Activated B cell treated with CpG ODN at 0.5 μM for 24 hours (primary cell): ENCODE measurements at places on chromosomes 12 and 14. TPM values are rescaled to one million over a fixed set of nuclear protein-coding genes. Genes with fewer than 3 reads are reported as not detected.

The APOF gene
- not detected in 2 replicates for total RNA-seq

- no peak for DNase-seq
Measured at GRCh38 chr12:96876966-96877365, 30.1 kb upstream of the NEDD1 start.

DNA sequence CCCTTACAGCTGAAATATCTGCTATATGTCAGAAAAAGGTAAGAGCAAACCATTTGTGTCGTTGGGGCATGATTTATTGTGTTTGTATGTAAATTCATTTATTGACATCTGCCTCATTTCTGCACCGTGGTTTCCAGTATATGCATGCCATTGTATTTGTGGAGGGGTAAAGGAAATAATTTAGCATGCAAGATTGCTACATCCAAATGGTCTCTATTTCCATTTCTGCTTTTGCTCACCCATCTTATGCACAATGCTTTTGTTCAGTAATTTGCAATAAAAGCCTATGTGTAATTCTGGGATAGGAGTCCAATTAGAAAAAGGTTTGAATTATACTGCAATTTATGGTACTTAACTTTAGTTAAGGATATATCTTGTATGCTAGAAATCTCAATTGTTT lies 101.8 kb downstream of the UNC79 start:
- DNase-seq = no peak

DNA sequence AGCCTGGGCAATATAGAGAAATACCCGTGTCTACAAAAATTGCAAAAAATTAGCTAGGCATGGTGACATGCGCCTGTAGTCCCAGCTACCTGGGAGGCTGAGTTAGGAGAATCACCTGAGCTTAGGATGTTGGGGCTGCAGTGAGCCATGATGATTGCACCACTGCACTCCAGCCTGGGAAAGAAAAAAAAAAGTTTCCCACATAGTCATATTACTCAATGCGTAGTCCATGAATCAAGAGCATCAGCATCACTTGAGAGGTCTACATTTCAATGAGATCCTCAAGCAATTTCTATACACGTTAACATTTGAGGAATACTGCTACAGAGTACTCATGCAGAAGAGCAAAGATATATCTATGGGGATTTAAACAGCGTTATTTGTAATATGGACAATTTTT lies 5.2 kb upstream of the LRRC23 start:
- no peak for DNase-seq

DNA sequence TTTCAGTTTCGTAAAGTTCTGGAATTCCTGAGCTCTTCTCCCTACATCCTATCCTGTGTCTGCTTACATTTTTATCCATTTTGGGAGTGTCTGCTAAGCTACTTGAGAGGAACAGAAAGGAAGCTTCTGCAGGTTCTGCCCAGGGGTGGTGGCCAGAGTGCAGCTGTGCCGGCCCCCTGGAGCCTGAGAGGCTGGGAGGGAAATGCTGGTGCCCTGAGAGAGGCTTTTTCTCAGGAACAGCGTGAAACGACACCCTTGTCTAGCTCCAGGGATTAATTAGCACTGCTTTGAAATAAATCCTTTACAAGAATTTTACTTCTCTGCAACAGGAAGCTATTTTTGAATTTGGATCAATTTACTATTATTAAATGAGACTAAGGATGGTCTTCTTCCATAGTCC lies 165.4 kb downstream of the SLC15A5 start:
- no peak for DNase-seq

DNA sequence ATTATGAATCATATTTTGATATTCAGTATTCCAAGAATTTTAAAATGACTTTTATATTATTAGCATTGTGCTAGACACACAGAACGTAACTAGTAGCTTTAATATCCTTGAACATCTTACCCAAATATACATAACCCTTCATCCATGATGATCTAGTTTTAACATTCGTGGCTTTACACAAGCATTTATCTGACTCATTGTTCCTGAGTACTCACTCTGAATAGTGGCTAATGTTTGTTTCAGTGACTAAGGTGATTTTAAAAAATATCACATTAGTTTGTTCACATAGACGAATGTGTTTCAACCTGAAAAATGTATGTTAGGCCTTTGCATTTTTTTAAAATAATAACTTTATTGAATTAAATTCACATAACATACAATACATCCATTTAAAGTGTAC lies 80.0 kb upstream of the PTPRQ start:
- no peak for DNase-seq

The C12orf50 gene
- total RNA-seq = 0.07 and 0.12 TPM in 2 replicates

The CAPZA3 gene
- not detected in 2 replicates for total RNA-seq

GRCh38 chr12:58302487-58303011 lies 361.2 kb downstream of the ATP23 start:
- no peak for DNase-seq

The CNTN1 gene
- not detected in 2 replicates for total RNA-seq

The CLEC1A gene
- total RNA-seq = not detected in 2 replicates

GRCh38 chr12:122665349-122665748 lies 37.8 kb downstream of the HCAR2 start:
- DNase-seq = no peak

The RAD9B gene
- total RNA-seq = 1.2 and 1.3 TPM in 2 replicates

DNA sequence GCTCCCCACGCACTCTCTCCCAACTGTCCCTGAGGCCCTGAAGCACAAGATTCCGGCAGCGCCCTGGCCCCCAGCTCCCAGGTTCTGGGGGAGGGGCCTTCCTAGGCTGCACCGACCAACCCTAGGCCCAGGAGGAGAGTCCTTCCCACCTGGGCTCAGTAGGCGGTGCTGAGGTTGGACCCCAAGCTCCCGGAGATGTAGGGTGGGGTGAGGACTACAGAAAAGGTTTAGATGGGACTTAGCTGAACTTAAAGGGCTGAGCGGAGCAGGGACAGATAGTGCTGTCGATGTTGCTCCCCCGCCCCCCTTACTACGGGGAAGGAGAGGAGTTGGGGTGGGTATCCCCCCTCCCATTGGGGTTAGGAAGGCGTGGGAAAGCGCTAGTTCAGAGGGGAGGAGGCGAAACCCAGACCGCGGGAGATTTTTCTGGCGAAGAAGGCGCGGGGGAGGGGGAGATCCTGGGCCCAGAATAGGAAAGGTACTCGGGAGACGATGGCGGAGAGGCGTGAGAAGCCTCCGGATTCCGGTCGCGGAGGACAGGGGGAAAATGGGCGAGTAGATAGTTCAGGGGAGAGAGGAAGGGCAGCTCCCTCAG lies 4.2 kb upstream of the BAZ2A start:
- no peak for DNase-seq
